NCI-H510A treated with DMSO at 0.1 percent for 48 hours (cell line): ENCODE measurements at places on chromosomes 12 and 14.

- DNase-seq: no peak
These were observed 19.0 kb upstream of the ACTN1 start for GRCh38 chr14:68998062-68998461.

DNA sequence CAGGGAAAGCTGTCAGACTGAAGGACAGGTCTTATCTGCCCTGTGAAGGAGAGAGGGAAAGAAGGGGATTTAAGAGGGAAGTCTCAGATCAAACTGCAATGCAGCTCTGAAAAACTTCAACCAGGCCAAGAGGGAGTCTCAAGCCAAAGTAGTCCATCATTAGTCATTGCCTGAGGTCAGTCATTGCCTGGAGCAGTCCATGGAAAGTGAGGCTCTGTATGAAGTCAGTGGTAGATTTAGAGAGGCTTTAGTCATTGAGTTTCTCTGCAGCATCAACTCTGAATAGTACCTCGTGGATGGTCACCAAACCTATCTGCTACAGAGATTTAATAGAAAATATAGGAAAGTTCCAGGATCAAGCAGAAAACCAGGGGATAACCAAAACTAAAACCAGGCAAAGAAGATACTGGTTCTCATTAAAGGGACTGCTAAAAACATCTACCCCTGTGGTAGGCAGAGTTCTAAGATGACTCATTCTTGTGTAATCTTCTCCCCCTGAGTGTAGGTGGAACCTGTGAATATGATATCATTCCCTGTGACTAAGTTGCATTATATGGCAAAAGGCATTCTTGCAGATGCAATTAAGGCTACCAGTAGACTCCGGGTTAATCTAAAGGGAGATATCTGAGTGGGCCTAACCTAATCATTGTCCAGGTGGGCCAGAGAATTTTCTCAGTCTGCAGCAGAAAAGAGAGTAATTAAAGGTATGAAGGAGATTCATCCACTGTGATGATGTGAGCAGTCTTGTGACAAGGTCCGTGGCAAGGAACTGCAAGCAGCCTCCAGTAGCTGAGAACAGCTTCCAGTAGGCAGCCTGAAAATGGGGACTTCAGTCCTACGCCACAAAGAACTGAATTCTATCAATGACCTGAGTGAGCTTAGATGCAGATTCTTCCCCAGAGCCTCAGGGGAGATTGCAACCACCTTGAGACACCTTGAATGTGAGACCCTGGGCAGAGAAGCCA lies 123.1 kb downstream of the GALC start:
- DNase-seq: no peak

GRCh38 chr12:27013611-27014084 lies 536 bp downstream of the TM7SF3 start:
- peak; percentile 60 for DNase-seq

- no peak for DNase-seq
These were observed 4.1 kb downstream of the BHLHE41 start for GRCh38 chr12:26120561-26121274.

- no peak for DNase-seq
These were observed 488.8 kb upstream of the CCDC196 start for GRCh38 chr14:65997347-65997746.

DNA sequence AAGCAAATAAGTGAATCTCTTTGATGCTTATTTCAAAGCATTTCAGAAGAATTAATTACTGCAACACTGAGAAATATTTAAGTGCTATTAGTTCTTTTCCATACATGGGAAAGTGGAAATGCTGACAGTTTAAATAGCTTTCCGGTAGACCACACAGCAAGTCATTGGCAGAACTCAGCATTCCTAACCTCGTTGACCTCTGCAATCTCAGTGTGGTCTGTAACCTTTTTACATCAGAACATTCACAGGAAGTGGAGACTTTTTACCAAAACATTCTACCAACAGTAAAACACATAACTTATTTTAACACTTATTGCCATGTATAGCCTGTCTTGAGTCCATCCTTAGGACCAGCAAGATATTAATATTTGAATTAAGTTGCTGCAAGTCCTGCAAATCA lies 249.5 kb upstream of the DCN start:
- no peak for DNase-seq

DNA sequence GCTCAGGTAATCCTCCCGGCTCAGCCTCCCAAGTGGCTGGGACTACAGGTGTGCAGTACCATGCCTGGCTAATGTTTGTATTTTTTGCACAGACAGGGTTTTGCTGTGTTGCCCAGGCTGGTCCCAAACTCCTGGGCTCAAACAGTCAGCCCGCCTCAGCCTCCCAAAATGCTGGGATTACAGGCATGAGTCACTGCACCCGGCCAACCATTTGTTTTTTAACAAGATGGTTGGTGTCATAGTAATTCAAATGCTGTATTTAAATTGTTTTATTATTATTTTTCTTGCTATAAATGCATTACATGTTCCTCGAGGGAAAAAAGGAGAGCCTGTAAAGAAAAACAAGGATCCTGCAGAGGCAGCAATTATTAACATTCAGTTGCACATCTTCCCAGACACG lies 83.9 kb downstream of the EP400 start:
- no peak for DNase-seq

DNA sequence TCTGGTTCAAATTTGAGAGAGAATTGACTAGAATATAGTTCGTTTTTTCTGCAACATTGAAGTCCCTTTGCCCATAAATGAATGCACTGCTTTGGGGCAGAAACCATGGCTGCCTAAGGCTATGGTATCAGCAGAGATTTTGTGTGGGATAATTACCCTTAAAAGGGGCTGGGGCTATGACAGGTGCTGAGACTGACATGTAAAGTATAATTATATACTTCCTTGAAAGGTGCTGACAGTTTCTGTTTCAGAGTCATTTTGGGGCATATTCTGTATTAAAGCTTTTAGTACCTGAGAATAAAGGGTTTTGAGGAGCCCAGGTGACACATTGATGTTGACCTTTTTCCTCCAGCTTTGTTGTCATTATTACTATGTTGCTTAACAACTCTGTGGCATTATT lies 150.3 kb upstream of the PTPRQ start:
- DNase-seq: no peak
